Sigmoid colon (tissue), 7 donors: ENCODE measurements at places on chromosomes 7 and 10. TPM values are rescaled to one million over a fixed set of nuclear protein-coding genes. Genes with fewer than 3 reads are reported as not detected.

GRCh38 chr7:140017543-140017942 lies 45.2 kb downstream of the PARP12 start:
- DNase-seq = peak; percentile 59

DNA sequence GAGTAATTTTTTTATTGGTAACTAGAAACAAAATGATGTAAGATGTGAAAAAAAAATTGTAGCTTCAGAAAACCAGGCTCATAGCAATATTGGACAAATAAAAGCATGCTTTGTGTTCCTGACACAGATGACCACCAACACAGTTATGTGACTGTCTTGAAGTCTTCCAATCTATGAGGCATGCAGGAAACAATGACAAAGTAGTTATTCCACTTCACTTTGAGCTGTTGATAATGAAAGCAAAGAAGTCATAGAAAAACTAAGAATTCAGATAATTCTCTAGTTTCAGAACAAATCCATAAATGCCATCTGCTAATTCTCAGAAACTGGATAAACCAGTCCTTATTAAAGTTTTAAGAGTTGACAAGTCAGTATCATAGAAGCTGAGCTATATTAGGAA lies 378.4 kb upstream of the SEMA3D start:
- DNase-seq = no peak

- peak; percentile 86 for DNase-seq
These were observed 743 bp downstream of the ADAP1 start for GRCh38 chr7:953547-954327.

DNA sequence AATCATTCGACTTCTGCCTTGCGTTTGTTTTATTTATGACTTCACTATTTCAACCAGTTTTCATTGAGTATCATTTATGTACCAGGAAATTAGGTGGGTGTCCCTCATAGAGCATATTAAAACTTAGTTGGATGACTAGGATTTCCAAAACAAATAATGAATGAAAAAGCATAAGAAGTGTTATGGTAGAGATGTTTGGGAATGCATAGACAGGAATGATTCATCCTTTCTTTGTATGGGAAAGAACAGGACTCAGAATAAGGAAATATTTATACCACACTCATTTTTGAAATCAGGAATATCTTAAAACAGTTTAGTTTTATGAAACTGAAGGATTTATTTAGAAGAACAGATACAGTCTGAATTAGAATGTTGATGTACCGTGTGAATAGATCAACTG lies 315.7 kb downstream of the EXOC4 start:
- no peak for DNase-seq

The SYCE1 gene
- total RNA-seq = not detected

The DNAJC9 gene
- 10.2 TPM for total RNA-seq

- no peak for DNase-seq
These were observed 51.8 kb downstream of the HERC4 start for GRCh38 chr10:68023292-68023691.

GRCh38 chr7:154950960-154951359 lies 52.0 kb downstream of the PAXIP1 start:
- DNase-seq = no peak

The SSC4D gene
- total RNA-seq = not detected

- DNase-seq = no peak
These were observed 72.5 kb upstream of the UCN3 start for GRCh38 chr10:5292196-5292735.

The UBN2 gene
- total RNA-seq = 22.7 TPM

The UPP1 gene
- 17.1 TPM for total RNA-seq

DNA sequence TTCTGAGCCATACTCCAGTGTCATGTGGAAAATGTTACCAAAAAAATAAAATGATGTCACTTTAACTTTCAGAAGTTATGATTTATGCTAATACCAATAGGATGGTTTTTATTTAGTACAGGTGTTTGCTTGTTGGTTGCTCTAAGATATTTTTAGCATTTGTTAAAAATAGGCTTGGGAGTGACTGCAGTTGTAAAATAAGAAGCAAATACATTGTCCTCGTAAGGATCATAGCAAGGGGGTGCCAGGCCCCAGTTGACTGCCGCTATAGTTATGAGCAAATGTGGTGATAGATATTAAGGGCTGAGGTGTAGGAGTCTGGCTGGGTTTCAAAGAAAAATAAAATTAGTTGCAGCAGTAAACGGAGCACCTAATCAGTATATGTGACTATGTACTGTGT lies 354.4 kb upstream of the BMPER start:
- DNase-seq = no peak

- DNase-seq = no peak
These were observed 37.9 kb upstream of the ANKRD1 start for GRCh38 chr10:90958781-90959180.

The CPN1 gene
- not detected for total RNA-seq

The VWDE gene
- total RNA-seq = not detected

- DNase-seq = no peak
These were observed 53.4 kb upstream of the KIF5B start for GRCh38 chr10:32109603-32110002.

The NPFFR1 gene
- under 0.01 TPM for total RNA-seq

DNA sequence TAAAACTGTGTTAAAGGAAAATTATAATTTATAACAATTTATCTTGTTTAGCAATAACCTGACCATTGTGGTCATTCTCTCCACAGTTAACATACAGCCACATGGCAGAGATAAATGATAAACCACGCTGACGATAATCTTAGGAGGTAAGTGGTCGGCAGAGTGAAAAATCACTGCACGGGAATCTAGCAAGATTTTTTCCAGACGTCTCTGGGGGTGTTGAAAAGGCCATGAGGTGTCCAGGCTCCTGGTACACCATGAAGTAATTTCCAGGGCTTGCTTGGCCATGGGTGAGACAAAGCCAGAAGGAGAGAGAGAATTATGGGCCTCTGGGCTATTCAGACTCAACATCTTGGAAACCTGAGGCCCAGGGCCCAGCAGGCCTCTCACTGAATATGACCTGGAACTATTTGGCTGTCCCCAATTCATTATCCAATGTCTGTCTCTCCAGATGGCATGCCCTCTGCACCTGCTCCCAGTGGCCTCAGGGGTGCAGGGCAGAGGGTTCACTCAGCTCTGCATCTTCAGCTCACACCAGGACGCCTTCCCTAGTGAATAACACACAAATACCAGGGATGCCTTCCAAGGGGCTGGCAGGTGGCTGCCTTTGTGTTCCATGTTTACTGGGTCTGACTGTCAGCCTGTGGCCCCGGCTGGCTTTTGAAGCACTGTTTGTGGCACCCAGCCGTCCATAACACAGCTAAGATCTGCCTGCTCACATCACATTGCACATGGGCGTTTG lies 590.4 kb upstream of the PFKP start:
- no peak for DNase-seq

GRCh38 chr7:74430961-74431466 lies 22.7 kb upstream of the GTF2IRD1 start:
- peak; percentile 44 for DNase-seq

The HGF gene
- 10.5 TPM for total RNA-seq

DNA sequence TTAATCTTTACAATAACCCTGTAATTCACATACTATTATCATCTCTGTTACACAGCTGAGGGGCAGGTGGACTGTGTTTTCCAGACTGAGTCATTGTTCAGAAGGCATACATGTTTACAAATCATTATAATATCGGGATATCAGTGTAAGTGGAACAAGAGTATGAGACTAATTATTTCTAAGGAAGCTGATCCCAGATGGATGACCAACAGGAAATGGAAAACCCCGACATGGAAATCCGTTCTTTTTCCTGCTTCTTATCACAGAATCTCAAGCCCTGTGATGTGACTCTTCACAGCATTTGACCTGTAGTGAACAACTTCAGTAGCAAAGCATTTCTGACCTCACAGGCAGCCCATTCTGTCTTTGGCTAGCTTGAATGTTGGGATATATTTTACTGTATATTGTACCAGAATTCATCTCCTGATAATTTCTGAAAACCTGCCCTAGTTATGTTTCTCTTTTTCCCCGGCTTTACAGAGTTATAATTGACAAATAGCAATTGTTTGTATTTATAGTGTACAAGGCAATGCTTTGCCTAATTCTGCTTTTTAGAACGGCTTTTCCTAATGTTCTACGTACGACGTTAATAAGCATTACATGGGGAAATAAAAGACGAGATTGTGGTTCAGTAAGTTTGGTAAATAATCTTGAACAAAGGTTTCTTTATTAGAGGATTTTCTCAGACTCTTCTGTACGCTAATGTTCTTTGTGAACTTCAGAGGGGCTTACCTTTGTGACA lies 78.6 kb upstream of the SYPL1 start:
- no peak for DNase-seq

- no peak for DNase-seq
These were observed 63.1 kb downstream of the TNS3 start for GRCh38 chr7:47518827-47519226.

DNA sequence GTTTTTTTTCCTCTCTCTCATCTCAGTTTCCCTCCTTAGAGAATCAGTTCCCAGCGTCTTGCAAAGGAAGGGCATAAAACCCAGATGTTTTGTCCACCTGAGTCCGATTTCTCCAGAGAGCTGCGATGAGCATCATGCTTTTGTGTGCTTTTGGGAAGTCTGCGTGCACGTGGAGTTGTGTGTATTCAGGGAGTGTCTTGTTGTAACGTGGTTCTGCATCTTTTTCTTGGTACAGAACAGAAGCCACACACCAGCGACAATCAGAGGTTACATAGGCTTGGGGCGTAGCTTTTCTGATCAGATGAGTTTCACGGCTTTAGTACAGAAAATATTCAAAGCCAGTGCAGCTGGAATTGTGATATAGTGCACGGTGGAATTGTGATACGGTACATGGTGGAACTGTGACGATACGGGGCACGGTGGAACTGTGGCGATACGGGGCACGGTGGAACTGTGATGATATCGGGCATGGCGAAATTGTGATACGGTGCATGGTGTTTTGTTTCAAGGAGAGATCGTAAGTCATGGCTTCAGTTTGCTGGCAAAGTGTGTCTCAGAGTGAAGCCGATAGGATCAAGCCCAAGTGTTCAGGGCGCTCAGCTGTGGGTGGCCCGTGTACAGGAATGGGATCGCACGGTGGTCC lies 32.8 kb downstream of the FOXK1 start:
- no peak for DNase-seq

DNA sequence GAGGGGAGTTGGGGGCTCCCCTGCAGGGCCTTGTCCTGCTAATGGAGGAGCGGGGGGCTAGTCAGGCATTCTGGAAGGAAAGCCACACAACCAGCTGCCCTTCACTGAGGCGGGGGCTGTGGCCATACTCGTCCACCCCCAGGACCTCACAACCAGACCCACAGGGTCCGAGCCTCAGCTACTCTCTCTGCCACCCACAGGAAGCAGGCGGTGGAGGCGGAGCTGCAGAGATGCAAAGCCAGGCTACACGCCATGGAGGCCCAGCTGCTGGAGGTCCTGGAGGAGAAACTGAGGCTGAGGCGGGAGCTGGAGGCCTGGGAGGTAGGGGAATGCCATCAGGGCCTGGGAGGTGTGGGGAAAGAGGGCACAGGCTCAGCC lies 3.1 kb downstream of the ABHD11 start:
- DNase-seq = no peak

The GSDME gene
- total RNA-seq = 11.1 TPM

DNA sequence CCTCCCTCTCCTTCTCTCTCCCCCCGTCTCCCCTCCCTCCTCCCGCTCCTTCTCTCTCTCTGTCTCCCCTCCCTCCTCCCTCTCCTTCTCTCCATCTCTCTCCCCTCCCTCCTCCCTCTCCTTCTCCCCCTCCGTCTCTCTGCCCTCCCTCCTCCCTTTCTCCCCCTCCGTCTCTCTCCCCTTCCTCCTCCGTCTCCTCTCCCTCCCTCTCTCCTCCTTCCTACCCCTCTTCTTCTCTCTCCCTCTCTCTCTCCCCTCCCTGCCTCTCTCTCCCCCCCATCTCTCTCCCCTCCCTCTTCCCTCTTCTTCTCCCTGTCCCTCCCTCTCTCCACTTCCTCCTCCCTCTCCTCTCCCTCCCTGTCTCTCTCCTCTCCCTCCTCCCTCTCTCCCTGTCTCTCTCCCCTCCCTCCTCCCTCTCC lies 32.2 kb downstream of the AP5Z1 start:
- DNase-seq = no peak

- DNase-seq = no peak
These were observed 409.0 kb upstream of the MGMT start for GRCh38 chr10:129057856-129058663.

The ARHGAP22 gene
- total RNA-seq = 4.7 TPM

DNA sequence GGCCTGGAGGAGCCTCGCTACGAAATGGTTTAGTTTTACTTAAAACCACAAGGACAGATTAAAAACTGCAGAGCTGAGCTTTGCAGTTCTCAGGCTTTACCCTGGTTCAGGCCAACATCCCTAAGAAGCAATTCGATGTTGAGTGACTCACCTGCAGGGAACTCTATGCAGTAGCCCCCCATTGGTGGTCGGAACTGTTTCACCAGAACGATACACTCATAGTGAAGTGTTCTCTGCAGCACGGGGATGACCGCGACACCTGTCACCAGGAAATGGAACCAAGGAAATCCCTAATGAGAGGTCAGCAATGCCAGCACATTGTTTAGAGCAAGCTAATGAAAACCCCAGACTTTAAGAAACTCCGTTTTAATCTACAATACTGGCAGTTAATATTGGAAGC lies 18.0 kb downstream of the NUDT5 start:
- DNase-seq = no peak

GRCh38 chr10:84845628-84846261 lies 517.4 kb downstream of the CCSER2 start:
- no peak for DNase-seq

DNA sequence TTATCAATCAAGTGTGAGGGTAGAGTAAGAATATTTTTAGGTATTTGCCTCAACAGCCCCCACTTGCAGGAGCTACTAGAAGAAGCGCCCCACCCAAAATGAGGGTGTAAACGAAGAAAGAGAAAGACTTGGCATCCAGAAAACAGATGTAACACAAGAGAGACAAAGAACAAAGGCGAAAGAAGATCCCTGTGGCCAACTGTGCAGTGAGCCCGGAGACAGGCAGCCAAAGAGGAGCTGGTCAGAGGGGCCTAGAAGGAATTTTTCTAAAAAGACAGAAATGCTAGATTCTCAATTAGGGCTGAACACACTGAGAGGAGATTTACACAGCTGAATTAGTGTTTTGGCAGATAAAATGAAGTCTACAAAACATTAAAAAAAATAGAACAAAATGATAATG lies 29.6 kb upstream of the EIF5AL1 start:
- DNase-seq = no peak

DNA sequence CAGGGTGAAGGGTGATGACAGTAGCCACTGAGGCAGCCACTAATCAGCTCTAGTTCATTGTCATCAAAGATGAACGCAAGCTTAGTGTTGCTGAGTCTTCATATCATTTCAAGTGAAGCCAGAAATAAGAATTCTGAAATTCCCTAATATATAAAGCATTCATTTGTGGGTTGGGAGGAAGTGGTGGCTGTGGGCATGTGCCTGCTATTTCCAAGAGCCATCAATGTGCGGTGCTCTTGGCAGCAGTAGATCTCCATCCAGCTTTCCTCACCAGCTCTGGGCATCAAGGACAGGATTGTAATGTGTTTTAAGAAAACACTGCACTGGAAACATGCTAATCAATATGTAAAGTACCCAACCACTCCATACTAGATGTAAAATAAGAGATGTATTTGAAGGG lies 202.5 kb upstream of the AHR start:
- DNase-seq = no peak
